ENCODE measurements at places on chromosomes 2 and 18. TPM values are rescaled to one million over a fixed set of nuclear protein-coding genes. Genes with fewer than 3 reads are reported as not detected.

- no peak for DNase-seq
These were observed 2.0 kb downstream of the SP9 start for GRCh38 chr2:174336501-174337336.

GRCh38 chr18:57150828-57151227 lies 3.9 kb downstream of the BOD1L2 start:
- no peak for DNase-seq

- no peak for DNase-seq
These were observed 1283.2 kb upstream of the NXPH2 start for GRCh38 chr2:140063356-140063755.

DNA sequence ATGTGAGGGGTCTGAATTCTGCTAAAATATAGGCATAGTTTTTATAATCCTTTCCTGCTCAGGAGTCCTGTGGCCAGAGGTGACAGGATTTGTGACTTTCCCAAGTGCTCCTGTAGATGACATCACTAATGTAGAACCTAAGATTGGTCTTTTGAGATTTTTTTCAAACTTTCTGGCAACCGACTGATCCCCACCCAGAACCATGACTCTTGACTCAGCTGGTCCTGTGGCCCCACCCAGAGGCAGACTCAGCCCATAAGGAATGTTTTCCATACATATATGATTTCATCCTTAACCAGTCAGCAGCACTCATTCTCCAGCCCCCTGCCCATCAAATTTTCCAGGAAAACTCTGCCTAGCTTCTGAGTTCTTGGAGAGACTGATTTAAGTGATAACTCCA lies 46.8 kb downstream of the COMMD1 start:
- DNase-seq = no peak

GRCh38 chr2:218331745-218332144 lies 24.9 kb upstream of the CATIP start:
- DNase-seq = peak; percentile 4

DNA sequence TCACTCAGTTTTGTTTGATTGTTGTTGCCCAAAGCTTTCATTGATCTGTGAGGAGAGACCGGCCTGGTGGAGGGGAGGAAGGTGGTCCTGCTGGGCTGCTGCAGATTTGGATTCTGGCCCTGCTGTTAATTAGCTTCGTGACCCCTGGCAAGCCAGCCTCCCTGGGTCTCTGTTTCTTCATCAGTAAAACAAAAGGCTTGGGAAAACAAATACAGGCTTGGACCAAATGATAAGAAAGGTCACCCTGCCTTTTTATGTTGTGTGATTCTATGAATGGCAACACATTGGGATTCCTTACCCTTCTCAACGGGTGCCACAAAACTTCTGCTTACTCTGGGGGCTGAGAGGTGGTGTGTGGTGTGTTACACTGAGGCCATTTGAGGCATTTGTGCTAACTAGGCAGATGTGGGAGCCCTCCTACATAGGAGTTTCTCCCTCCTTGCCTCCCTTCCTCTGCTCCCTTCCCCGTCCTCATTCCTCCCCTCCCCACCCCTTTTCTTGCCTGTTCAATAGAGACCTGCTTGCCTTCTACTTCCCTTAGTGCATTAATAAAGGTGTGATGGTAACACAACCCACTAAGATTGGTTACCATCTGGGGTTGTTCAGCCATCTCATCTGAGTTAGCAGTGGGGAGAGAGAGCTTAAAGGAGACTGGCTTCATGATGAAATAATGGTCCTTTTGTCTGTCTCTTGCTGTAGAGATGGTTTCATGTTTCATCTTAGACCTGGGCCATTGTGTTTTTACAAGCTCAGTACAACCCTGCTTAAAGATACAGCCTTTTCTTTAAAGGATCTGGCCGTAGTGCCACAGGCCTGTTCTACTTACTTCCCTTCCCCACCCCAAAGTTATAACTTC lies 96.2 kb downstream of the TANC1 start:
- peak; percentile 52 for DNase-seq

DNA sequence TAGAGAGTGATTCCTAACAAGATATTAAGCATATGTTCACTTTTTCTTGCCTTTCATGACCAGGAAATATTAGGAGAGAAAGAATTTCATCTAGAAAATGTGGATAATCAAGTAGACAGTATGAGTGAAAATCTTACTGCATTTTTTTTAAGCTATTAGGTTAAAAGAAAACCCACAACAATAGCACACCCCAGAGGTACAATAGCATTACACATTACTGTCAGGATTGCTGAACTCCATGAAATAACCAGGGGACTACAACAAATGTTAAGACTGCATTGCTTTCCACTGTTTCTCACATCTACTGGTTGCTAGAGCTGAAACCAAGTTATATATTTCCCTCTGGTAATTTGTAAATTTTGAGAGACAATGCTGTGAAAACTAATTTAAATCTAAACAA lies 33.7 kb downstream of the KLF7 start:
- DNase-seq = no peak

DNA sequence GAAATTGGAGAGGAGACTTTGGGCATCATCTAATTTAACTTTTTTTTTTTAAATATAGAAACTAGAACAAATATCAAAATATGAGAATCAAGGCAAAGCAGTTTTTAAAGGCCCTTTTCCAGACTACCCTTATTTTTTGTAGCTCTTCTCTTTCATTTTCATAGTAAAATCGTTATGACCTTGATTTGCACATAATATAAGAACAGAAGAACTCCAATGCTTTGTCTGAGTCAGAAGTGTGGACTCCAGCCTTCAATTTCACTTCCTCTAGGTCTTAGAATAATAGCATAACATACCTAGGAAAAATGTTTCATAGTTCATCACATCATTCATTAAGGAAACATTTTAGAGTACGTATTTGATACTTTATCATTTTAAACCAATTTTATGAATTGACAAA lies 74.4 kb downstream of the ANKRD12 start:
- DNase-seq = no peak

GRCh38 chr2:230924470-230925341 lies at the start of gene GPR55:
Gene GPR55 (minus strand): TSS chr2:230925242. CDS start chr2:230910962, 14,280 bp downstream.
- DNase-seq = no peak

DNA sequence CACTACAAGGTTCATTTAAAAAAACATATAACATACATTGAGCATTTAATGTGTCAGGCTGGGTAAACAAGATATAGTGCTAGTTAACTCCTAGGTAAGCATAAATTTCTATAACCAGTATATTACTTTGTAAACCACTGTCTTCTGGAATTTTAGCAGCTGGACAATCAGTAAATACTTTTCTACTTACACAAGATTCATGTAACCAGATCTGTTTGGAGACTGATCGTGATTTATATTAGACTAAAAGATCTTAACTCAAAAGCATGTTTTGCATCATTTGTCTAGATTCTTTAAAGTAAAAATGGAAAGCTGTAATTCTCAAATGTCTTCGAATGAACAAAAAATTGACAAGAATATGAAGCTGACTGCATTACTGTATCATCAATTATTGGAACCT lies 941 bp upstream of the SGO2 start:
- no peak for DNase-seq

IL1A gene
- total RNA-seq = 311 TPM

PDE1A gene
- 0.07 TPM for total RNA-seq

COLEC12 gene
- not detected for total RNA-seq

ALPP gene
- total RNA-seq = not detected
